ENCODE measurements at places on chromosomes 7 and 10. TPM values are rescaled to one million over a fixed set of nuclear protein-coding genes. Genes with fewer than 3 reads are reported as not detected.

Gene SFTPD
- 0.58 TPM for total RNA-seq

DNA sequence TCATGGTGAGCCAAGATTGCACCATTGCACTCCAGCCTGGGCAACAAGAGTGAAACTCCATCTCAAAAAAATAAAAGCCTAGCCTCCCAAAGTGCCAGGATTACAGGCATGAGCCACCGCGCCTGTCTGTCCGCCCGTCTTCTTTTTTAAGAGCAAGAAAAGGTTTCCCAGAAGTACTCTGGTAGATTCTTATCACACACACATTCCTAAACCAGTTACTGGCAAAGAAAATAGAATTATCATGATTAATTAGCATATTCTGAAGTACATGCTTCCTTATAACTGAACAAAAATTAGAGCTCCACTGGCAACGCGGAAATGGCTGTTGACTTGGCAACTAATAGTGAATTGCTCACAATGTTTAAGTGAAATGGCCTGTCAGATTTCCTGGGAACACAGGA is 87.0 kb downstream of the ADK start:
- DNase-seq, result no peak

- DNase-seq, result no peak
Measured at GRCh38 chr7:135919071-135919841, 57.9 kb downstream of the MTPN start.

Gene PON3
- total RNA-seq, result 0.55 TPM

DNA sequence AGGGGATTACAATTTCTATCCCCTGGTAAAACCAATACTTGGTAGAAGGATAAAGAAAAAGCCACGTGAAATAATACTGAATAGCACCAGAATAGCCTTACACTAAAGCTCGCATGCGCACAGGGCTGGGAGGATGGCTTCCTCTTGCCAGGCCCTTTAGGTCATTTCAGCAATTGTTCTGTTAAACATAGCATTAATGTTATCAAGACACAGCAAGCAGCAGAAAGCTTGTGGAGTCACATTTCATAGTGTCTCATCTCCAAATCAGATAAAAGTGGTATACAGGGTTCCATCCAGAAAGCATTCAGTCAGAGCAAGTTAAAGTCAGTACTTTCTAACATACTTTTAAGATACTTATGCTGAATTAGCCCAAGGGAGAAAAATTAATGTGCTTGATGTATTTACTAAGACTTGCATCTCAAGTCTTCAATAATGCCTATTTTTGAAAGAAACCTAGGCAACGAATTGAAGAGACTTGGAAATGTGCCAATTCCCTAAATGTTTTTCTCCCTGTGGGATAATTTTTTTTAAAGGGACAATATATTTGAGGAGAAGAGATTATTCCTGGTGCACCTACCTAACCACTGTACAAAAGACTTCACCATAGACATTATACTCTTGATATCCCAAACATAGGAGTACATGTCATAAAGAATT is 14.3 kb upstream of the NPM3 start:
- DNase-seq, result no peak

Gene CACNB2
- total RNA-seq, result 14.6 TPM

- DNase-seq, result no peak
Measured at GRCh38 chr10:97154781-97155180, 31.0 kb downstream of the SLIT1 start.

DNA sequence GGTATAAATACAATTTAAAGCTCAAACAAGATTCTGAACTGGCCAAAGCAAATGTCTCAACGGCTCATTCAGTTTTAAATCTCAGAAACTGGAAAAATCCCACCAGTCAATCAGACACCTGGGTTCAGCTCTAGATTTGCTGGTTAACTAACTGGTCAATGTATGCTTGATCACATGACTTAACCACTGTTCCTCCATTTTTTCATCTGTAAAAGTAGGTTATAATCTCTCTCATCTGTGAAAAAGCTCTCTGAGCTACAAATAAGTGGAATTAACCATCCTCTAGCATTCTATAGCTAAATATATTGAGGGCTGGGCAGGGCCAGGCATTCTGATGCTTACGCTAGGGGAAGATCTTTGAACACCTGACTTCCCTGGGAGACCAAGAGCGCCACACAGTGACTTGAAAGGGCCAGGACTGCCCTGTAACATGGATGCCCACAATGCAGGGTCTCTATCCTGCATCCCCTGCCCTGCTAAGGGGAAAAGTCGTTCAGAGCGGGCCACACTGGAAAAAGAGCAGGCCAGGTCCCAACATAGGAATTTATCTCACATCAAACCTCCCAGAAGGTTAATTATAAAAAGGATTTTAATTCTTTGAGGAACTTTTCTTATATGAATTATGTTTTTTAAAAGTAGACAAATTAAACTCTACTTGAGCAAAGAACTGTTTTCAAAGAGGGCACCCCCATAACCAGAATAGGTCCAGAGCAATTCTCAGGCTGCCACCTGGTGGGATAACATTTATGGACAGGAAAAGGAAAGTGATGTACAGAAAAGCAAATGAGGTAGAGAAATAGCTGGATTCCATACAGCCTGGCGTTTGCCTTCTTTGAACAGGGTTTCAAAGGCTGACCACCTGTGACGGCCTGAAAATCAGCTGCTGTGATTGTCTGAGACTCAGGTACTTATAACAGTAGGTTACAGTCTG is 1.8 kb downstream of the RP9 start:
- DNase-seq, result no peak

Gene LEP
- 0.97 TPM for total RNA-seq

Gene ARHGEF35
- 4.6 TPM for total RNA-seq

- no peak for DNase-seq
Measured at GRCh38 chr7:134307320-134307719, 9.4 kb downstream of the SLC35B4 start.

DNA sequence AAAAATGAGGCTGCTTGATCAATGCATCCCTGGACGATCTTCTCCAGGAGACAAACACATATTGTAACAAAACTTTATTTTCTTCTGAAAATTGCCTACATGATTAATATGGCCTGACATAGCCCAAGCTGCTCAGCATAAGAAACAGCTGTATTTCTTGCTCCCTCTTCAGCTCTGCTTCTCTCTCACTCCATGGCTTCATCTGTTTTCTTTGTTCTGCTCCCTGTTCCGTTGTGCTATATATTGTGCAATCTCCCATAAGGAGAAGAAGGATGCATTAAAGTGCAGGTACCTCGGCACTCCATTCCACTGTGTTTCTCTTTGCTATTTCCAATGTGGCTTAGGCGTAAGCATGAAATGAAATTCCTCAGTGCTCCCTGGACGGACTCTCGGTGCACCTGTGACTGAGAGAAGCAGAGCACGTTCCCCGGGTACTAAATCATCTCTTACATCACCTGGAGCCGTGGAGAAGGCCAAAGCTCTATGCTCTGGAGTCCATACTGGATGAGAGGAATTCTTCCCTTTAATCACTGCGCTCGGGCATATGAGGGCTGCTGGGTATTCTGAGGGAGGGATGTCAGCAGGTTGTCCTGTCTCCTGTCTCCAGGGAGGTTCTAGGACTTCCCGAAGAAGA is 254.3 kb downstream of the GALNT17 start:
- no peak for DNase-seq

GRCh38 chr7:96026010-96026409 is 253.7 kb downstream of the DYNC1I1 start:
- no peak for DNase-seq

DNA sequence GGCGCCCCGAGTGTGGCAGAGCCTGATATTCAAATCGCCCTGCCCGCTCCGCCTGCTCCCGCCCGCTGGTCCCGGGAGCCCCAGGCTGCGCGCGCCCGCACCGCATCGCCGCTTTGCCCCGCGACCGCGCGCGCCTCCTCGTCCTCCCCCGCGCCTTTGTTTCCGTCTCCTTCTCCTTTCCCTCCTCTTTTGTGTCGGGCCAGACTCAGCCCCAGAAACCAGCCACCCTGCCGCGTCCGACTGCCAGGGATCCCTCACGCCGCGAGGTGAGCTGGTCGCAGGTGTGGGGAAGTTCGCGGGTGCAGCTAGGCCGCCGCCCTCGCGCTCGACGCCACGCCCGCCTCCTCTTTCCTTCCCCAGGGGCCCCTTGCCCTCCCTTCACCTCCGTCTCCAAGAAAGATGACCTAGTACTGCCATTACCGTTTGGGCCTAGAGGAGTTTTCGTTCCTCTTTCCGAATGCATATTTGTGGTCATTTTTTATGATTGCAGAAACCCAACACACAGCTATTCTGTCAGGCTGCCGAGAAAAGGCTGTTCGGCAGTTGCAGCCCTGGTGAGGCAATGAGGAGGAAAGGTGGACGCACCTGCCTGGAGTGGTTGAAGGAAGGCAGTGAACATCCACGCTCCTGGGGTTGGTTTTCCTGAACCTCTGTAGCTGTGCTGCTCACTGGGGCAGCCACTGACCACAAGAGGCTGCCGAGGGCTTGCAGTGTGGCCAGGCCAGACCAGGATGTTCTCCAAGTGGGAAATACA is 107.3 kb downstream of the SNX10 start:
- DNase-seq, result peak; percentile 69

- no peak for DNase-seq
Measured at GRCh38 chr10:83925133-83925532, 214.2 kb upstream of the GHITM start.

DNA sequence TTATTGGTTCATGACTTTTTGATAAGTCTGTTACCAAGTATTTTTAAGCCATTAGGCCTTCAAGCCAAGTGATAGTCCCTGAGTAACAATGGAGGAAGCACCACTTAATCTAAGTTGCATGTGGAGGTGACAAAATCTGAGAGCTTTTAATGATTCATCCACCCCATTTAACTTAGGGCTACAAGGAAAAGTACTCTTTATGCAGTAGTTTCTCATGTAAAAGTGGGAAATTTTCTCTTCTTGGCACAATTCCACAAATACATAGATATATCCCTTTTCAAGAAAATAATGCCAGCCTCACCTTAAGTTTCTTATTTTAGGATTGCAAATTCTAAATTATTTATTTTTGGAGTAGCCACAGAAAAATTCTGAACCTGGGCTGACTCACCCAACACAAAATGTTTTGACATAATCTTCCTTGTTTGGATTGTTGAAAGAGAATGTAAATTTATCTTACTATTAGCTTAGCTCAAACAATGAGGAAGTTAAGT is 85.7 kb downstream of the SUGCT start:
- no peak for DNase-seq

DNA sequence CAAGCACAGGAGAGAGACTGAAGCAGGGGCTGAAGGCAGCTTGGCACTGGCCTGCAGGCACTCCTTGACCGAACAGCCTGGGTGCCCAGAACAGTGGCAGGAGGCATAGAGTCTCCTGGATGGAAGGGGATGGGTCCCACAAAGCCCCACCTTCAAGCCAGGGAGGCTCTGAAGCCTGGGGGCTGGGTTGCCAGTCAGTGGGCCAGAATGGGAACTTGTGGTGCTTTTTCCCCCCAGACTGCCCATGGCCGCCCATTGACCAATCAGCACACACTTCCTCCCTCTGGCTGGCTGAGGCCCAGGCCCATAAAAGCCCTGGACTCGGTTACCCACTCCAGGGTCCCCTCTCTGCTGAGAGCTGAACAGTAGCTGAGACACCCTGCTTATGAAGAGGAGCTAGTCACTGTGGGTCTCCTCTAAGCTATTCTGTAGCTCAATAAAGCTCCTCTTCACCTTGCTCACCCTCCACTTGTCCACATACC is 109.6 kb downstream of the ELAPOR2 start:
- peak; percentile 69 for DNase-seq

Gene NEUROG3
- total RNA-seq, result not detected

GRCh38 chr7:34373940-34374339 is 284.1 kb upstream of the NPSR1 start:
- no peak for DNase-seq

Gene ZNF365
- 2.4 TPM for total RNA-seq

DNA sequence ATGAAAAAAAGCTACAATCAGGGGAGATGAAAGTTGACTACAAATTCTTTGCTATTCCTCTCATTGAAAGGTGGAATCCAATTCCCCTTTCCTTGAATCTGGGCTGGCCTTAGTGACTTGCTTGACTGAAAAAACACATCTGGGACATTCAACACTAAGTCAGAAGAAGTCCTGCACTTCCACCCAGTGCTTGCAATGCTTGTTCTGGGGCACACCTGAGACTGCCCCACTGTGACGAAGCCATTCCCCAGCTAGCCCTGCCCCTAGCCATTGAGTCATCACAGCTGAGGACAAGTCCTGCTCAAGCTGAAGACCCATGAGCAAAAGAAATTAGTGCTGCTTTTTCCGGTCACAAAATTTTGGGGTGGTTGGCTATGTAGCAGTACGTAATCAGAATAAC is 19.2 kb upstream of the GRID1 start:
- no peak for DNase-seq

- DNase-seq, result peak; percentile 77
Measured at GRCh38 chr7:22569586-22570321, 69.8 kb upstream of the STEAP1B start.

- DNase-seq, result no peak
Measured at GRCh38 chr10:2948127-2948854, 119.1 kb upstream of the PFKP start.

Gene C7orf33
- not detected for total RNA-seq

Gene VENTX
- 4.0 TPM for total RNA-seq

GRCh38 chr7:68266004-68266579 is 1269.5 kb downstream of the TYW1 start:
- DNase-seq, result no peak

DNA sequence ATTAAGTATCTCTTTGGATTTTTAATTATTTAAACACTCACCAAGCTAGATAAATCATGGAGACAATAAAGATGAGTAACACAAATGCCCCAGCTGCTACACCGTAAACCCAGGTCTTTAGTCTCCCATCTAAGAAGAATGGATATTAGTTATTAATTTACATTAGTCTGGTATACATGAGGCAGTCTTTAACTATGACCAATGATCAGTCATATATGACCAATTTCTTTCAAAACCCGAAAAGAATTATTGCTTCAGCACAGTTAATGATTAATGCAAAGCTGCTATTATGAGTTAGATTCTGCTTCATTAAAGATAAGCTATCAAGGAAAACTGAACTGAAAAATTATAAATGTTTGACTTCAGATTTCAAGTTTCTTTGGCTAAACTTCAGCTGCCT is 402.9 kb downstream of the PHF14 start:
- DNase-seq, result no peak

Gene HOXA6
- total RNA-seq, result 7.6 TPM
